Muscle of back (tissue), 13 donors: ENCODE measurements at places on chromosomes 1 and 21. TPM values are rescaled to one million over a fixed set of nuclear protein-coding genes. Genes with fewer than 3 reads are reported as not detected.

NTRK1 gene
- 0.42 TPM for polyA plus RNA-seq

RIPK4 gene
- polyA plus RNA-seq, result 0.17 TPM

RIT1 gene
- 23.9 TPM for polyA plus RNA-seq

KIF17 gene
- 3.4 TPM for polyA plus RNA-seq

KRTAP7-1 gene
- polyA plus RNA-seq, result not detected

- no peak for DNase-seq
Measured at GRCh38 chr1:166069390-166069789, 97.4 kb downstream of the FAM78B start.

DNA sequence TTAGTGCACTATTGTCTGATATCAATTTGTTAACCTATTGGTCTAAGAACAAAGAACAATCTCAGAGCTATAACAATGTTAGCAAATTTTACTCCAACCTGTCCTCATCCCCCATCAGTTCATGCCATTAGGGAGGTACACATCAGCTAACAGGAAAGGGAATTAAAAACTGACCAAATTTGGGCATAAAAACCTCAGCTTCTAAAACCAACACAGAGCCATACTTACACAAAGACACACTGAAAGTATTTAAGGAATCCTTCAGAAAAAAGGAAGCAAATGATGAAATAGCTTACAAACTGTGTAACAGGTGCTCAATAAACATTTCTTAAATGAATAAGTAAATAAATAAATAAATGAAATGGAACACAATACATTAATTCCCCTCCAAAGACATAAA is 89.2 kb downstream of the TTLL7 start:
- no peak for DNase-seq

- no peak for DNase-seq
Measured at GRCh38 chr1:112394743-112395062, 1.3 kb upstream of the CTTNBP2NL start.

DNA sequence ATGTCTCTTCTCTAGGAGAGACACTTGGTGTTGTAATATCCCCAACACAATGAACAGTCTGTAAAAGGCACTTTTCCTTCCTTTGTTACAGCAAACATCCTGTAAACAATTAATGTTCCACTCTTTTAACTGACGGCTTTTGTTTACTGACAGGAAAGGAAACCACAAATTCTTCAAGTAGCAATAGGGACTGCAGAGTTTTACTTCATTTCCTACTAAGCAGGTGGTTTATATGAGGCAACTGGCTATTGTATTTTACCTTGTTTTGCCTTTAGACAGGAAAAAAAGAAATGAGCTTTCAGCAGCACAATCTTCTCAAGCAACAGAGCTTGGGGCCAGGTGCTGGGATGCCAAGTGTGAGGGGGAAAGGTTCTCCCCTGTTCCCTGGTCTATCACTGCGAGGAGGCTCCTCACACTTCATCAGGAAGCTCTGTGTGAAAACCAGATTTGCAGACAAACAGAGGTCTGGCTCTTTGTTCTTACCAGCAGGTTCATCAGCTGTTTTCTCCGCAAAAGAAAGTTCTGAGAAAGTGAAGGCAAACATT is 51.2 kb downstream of the SIPA1L2 start:
- DNase-seq, result no peak

DNA sequence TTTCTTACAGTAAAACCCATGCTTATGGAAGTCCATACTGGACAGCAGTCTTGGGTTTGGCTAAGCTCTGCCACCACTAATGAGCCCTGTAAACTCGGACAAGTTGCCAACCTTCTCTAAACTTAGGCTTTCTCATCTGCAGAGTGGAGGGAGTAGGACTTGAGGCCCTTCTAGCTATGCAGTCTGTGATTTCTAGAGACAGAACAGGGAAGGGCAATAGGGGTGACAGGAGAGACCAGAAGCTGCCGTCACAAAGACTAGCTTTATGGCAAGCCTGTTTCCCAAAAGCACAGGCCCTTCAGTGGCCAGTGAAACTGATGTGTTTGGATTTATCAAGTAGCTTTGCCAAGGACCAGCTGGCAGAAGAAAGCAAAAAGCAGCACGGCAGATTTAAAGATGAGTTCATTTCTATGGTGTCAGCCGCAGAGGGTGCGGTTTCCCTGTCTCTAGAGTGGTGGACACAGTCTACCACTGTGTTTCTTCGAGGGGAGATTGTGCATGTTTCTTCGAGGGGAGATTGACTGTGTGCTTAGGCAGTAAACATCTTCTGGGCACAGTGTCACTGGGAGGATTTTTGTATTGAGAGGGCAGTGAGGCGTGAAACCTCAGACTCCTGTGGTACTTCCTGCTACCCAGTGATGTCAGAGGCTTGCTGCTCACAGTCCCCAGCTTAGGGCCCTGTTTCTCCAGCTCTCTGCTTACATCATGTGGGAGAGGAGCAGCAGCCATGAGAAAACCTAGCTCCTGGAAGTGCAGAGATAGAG is 119.0 kb downstream of the ROR1 start:
- DNase-seq, result no peak

GRCh38 chr1:60753036-60753900 is 329.1 kb upstream of the NFIA start:
- DNase-seq, result no peak

GRCh38 chr1:177912991-177913390 is 56.9 kb downstream of the SEC16B start:
- DNase-seq, result no peak

- DNase-seq, result no peak
Measured at GRCh38 chr1:116560704-116561490, 9.9 kb downstream of the CD58 start.

- no peak for DNase-seq
Measured at GRCh38 chr21:46153247-46154154, 1.9 kb downstream of the FTCD start.

DNA sequence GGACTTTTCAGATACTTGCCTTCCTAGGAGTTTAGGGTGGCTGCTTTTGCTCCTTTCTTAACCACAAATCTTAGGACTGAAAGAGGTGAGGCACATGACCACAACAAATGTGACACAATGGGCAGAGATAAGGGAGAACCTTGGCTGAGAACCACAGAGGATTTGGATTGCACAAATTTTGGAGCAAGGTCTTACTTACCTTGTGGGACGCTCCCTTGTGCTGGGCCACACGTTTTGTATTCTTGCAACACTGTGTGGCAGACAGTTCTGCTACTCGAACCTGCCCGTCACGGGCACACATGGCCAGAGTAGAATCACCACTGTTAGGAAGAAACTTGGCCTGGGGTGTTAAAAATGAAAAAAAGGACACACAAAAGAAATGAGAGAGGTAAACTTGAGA is 23.9 kb downstream of the DCAF8 start:
- no peak for DNase-seq

DNA sequence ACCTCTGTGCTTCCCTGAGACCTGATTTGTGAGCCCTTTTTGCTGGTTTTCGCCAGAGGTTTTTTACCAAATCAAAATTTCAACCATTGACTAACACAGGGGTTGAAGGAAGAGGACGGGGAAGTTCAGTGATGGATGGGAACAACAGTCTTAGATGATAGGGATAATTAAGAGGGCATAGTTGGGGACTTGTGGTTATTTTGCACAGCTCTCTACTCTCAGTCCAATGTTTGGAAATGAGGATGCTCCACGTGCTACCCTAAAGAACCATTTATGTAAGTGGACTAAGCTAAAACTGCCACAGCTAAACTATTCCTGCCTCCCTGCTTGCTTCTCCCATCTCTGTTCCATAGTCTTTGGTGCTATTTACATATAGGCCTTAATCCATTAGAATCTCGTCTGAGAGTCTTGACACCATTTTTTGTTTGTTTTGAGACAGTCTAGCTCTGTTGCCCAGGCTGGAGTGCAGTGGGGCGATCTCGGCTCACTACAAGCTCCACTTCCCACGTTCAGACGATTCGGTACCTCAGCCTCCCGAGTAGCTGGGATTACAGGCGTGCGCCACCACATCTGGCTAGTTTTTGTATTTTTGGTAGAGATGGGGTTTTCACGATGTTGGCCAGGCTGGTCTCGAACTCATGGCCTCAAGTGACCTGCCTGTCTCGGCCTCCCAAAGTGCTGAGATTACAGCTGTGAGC is 684 bp upstream of the MCL1 start:
- no peak for DNase-seq

GRCh38 chr1:24289937-24290595 is 29.1 kb upstream of the GRHL3 start:
- peak; percentile 29 for DNase-seq

DNA sequence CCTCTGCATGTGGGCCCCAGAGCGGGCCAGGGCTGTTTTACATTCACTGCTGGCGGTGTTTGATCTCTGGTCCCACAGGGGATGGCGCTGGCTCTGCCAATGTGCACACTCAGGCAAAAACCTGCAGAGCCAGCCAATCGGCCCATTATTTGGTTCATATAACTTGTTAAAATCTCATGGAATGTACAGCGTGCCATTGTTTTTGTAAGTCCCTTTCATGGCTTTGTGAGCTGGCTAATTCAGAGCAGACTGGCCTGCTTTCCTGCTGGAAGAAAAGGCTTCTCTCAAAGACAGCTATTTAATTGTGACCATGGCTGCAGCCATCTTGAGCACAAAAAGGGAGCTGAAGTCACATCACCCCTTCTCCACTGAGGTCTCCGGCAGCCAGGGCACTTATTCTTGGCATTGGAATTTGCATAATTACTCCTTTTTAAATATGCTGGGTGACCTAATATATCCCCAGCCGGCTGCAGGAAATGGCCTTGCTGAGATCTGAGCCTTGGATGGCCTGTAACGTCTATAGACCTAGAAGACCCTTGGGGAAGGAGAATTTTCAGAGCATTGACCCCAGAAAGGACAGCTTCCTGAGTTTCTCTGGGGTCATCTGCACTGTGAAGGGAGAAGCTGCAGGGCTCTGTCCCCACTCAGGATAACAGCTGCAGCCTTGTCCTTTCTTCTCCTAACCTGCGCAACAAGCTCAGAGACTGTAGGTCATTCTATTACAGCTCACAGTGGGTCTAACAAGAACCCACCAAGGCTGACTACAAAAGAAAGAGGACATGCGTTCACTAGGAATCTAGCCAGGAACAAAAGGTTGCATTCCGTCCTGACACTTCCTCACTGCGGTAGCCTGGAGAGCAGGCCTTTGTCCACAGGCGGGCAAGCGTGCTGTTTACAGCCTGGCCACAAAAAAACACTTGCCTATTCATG is 45.8 kb downstream of the BCAR3 start:
- no peak for DNase-seq

- no peak for DNase-seq
Measured at GRCh38 chr1:236468625-236469024, 55.2 kb upstream of the LGALS8 start.

DNA sequence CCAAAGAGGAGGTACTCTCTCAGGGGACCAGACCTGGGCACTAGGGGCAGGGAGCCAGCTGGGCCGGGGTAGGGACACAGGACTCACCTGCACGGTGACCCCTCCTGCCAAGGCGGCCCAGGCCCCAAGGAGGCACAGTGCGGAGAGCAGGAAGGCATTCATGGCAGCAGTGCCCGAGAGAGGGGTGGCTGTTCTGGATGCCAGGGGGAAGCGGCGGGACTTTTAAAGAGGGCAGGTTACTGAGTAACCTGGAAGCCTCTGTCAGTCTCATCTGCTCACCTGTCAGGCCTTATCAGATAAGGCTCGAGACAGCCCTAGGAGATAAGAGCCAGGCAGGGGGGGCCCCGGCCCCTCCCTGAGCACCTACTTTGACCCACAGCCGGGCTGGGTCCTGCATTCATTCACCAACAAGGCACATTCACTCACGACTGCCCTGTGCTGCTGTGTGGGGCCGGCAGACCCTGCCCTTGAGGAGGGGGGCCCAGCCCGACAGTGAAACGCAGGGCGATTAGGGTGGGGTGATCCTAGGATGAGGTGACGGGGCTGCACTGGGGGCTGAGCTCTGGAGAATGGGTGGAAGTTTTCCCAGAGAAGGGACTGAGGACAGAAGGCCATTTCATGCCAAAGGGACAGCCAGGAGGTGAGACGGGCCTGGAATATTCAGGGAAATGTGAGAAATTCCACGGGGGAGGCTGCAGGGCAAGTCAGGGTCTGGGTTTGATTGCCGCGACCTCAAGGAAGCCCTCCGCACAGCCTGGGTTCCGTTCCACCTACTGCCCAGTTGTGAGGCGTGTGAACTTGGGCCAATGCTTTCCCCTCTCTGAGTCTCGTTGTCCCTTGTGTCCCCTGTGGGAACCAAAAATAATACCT is at the start of gene GUCA2A:
Gene GUCA2A (minus strand): TSS at position 195 of the 870 bp plus-strand sequence. CDS start 33 bp downstream, at position 162.
- no peak for DNase-seq

GRCh38 chr1:150302338-150302737 is 8.7 kb downstream of the MRPS21 start:
- no peak for DNase-seq

- DNase-seq, result no peak
Measured at GRCh38 chr1:24965571-24965930, 35.5 kb upstream of the RUNX3 start.

DNA sequence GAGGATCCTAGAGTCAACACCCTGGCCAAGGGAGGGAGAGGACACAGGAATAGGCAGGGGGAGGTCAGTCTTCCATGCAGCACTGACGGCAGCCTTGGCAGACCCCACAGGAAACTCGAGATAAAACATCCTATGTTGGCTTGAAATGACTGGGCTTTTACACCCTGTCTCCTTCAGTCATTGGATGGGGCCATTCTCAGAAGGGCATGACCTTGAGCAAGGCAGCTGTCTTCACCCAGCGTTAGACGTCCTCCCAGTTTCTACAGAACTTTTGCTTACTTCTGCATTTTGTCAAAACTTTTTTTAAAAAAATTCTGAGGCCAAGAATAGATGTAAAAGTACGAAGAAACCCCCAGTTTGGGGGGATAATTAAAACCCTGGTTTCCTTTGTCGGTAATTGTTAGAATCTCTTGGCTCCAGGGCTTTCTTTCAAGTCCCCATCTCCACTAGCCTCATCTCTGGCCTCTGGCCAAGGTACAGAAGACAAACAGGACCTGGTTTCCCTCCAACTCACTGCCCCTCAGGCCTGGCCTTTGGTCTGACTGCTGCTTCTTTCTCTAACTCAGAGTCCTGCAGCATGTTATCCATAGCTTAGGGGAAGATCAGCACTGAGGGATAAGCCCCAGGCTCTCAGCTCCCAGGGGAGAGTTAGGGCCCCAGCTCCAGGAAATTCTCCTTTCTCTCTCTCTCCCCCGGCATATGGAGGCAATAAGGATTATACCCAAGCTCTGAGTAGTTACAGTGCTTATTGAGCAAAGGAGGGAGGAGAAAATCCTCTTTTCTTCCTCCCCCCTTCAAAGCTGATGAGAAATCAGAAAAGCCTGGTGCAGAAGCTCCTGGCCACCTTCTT is 51.6 kb upstream of the KCND3 start:
- DNase-seq, result peak; percentile 19

- no peak for DNase-seq
Measured at GRCh38 chr1:207346513-207346912, 25.0 kb downstream of the CD55 start.

DNA sequence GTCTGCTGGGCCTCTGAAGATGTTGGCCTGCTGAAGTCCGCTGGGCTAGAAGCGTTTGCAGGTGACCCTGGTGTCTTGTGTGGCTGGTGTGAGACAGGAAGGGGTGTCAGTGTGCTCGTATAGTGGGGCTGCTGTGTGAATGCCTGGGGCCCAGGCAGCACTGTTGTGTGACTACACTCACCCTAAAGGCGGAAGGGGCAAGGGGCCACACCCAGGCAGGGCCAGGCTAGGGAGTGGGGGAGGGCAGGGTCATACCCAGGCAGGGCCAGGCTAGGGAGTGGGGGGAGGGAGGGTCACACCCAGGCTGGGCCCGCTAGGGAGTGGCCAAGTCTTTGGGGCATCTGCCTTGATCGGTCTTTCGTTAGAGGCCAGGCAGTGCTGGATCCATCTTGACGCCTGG is 25.0 kb downstream of the PDXK start:
- no peak for DNase-seq

GRCh38 chr1:24776821-24777220 is 31.6 kb downstream of the CLIC4 start:
- no peak for DNase-seq
